Renal cortex interstitium (tissue), 15 donors: ENCODE measurements at places on chromosomes 16 and 17. TPM values are rescaled to one million over a fixed set of nuclear protein-coding genes. Genes with fewer than 3 reads are reported as not detected.

The TMC5 gene
- 0.62 TPM for polyA plus RNA-seq

DNA sequence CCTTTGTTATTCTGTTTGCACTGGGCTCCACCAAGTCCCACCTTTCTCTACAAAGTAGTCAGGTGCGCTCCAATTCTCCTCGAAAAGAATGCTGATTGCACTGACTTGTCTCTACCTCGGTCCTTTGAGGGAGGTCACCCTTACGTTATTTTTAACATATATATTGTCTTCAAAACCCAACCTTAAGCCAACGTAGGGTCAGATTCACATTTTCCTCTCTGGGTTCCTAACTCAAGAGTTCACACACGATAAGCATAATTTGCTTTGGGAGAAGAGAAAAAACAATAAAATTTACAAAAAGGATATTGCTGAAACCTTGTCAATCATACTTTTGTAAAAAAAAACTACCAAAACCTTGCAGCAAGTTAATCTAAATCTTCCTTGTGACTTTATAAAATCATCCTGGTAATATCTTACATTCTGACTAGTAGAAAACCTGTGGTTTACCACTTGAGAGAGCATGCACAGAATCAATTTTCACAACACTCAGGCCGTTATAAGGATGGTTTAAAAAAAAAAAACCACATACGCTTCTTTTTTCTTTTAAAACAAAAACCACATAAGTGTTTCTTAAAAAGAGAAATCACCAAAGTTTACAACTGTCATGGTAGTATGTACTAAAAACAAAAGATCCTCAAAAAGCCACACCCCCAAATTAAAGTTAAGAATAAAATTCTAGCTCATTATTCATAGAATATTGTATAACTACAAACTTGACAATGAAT lies 72.2 kb upstream of the TRAP1 start:
- DNase-seq = no peak

DNA sequence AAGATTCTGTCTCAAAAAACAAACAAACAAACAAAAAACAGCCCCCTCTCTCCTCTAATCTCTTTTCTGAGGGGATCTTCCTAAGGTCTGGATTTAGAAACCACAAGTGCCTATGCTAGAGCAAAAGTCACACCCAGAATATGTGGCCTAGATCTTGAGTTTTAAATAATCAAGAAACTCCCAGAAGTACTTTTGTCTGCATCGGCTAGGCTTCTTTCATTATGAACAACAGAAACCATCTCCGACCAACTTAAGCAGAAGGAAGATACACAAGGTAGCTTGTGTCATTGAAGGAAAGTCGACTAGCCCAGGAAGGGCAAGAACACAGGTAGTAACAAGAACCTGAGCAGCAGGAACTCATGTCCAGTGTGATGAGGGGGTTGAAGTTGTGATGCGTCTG lies 73.9 kb upstream of the KIFC3 start:
- no peak for DNase-seq

DNA sequence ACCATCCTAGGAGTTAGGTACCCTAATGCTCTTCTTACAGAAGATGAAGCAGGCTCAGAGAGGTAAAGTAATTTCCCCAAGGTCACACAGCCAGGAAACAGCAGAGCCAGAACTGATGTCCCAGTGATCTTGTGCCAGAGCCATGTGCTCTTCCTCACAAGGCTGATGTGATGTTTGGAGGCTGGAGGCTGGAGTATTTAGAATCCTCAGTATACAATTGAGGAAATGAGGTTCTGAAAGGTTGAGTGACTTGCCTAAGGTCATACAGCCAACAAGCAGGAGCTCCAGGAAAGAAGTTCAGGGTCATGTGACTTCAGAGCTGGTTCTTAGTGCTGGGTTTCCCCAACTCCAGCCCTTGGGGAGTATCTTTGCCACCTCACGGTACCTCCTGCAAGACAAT lies 18.5 kb downstream of the ITPRIPL2 start:
- DNase-seq = no peak

- DNase-seq = no peak
Observed at GRCh38 chr16:52254746-52255145, 292.2 kb downstream of the TOX3 start.

- no peak for DNase-seq
Observed at GRCh38 chr16:19754644-19755036, 36.6 kb downstream of the IQCK start.

DNA sequence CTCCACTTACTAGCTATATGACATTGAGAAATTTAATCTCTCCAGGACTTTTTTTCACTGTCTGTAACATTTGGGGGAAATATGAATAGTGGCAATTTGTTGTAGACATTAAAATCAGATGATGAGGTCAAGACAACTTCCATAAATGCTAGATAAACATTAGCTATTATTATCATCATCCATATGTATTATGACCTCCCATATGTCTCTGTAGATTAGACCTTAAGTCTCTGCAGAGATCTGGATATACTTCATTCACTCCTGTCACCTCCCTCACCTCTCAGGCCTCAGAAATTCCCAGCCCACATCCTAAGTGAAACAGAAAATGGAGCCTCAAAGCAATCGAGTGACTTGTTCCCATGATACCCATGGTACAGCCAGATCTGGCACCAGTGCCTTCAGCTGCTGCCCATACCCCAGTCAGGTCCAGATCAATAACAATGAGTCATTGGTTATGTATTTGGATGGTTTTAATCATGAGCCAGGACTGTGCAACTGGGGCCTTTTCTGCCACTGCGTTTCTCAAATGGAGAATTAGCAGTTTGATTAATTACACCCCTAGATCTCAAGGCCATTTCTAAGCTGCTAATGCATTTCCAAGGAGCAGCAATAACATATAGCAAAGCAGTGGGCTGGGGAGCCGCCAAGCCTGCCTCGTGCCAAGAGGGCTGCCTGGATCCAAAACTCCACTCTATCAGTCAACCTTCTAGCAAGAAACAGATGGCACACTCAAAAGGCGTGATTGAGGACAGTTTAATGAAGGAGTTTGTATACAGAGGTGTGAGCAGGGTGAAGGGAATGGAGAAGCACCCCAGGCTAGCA lies 2.6 kb upstream of the FDXR start:
- no peak for DNase-seq

GRCh38 chr16:28212532-28212873 lies 738 bp upstream of the XPO6 start:
- DNase-seq = no peak
